ENCODE measurements at places on chromosomes 16 and 17. TPM values are rescaled to one million over a fixed set of nuclear protein-coding genes. Genes with fewer than 3 reads are reported as not detected.

The PTX4 gene
- total RNA-seq = not detected

The SMIM5 gene
- total RNA-seq = 68.8 TPM

The PRR11 gene
- 4.1 TPM for total RNA-seq

The CIAO2B gene
- 28.1 TPM for total RNA-seq

The SLC5A10 gene
- not detected for total RNA-seq

The CCL7 gene
- total RNA-seq = not detected

The CPHXL2 gene
- total RNA-seq = not detected

The CCDC43 gene
- total RNA-seq = 9.1 TPM

The SNF8 gene
- total RNA-seq = 63.1 TPM

The HS3ST3B1 gene
- total RNA-seq = 3.2 TPM

The CLEC19A gene
- not detected for total RNA-seq

The OMG gene
- total RNA-seq = not detected

The ATP1B2 gene
- total RNA-seq = not detected

The MTSS2 gene
- 115 TPM for total RNA-seq

The MYH1 gene
- total RNA-seq = not detected

The TBC1D3E gene
- not detected for total RNA-seq

The PRAC1 gene
- total RNA-seq = not detected

The LRRC37A gene
- total RNA-seq = 3.6 TPM

The RDM1 gene
- 0.88 TPM for total RNA-seq

The KRTAP4-9 gene
- not detected for total RNA-seq

The STAT5B gene
- 70.0 TPM for total RNA-seq

The BRIP1 gene
- 4.4 TPM for total RNA-seq

The ATP6V0C gene
- total RNA-seq = 107 TPM

The KRTAP4-4 gene
- total RNA-seq = not detected

The DNAH9 gene
- total RNA-seq = 0.13 TPM

The IL34 gene
- total RNA-seq = 23.1 TPM
